Activated T-helper 17 cell treated with anti-CD3 and anti-CD28 coated beads, Interleukin-2, amount 50 U/mL, for 72 hours (primary cell): ENCODE measurements at places on chromosomes 12 and 14.

- ATAC-seq, result no peak
These were observed 105.1 kb downstream of the VCPKMT start for GRCh38 chr14:50011242-50011641.

GRCh38 chr14:23517650-23518326 is 33.8 kb downstream of the ZFHX2 start:
- ATAC-seq, result no peak

GRCh38 chr14:100202712-100203111 is 36.2 kb upstream of the YY1 start:
- ATAC-seq, result no peak

- ATAC-seq, result no peak
These were observed 2.0 kb upstream of the ANG start for GRCh38 chr14:20686386-20687143.
